Activated CD8-positive, alpha-beta memory T cell treated with anti-CD3 and anti-CD28 coated beads, Interleukin-2, amount 50 U/mL, for 48 hours (primary cell): ENCODE measurements at places on chromosomes 1 and 21.

DNA sequence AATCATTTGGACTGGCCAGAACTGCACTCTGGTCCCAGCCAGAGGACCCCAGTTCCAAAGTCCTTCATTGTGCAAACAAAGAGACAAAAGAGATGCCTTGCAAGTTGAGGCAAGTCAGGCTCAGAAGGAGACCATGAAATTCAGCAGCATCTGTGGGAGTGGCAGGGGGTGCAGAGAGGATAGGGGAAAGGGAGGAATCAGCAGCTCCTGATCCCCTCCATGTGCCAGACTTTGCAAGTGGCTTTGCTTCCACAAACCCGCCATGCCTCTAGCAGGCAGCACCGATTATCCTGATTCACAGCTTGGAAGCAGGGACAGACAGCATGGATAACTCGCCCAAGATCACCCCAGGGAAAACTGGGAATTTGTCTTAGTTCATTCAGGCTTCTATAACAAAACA, 2.1 kb upstream of the CAPN9 start:
- no peak for DNase-seq

DNA sequence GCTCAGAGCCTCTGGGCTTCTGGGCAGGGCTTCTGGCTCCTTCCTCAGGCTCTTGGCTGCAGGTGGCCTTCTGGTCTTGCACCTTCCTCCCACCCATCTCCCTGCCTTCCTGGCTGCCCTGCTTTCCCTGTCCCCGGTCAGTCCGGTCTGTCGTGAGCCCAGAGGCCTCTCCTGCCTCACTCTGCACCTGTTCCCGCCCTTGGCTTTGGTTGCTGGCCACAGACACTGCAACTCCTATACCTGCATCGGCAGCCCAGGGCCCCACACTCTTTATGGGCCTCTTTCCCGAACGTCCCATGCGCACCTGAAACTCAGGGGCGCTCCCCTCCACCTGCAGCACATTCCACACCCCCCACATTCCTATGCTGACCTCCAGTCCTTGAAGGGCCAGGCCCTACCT, 7.9 kb downstream of the FBXO2 start:
- DNase-seq, result no peak

DNA sequence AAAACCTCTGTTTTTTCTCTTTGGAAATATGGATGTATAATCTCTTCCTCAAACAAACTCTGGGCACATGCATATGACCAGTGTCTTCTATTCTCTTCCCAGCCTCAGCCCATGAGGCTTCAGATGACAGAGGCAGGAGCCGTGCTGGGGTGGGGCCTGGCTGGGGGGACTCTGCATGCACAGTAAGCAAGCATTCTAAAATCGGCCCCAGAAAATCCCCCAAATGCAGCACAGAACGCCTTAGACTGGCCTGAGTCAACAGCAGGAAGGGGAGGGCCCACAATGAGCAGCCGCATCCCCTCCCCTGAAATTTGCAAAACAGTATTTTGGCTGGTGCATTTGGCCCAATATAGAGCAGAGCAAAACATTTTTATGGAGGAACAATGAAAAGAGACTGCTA, 47.8 kb downstream of the ITPKB start:
- DNase-seq, result no peak

DNA sequence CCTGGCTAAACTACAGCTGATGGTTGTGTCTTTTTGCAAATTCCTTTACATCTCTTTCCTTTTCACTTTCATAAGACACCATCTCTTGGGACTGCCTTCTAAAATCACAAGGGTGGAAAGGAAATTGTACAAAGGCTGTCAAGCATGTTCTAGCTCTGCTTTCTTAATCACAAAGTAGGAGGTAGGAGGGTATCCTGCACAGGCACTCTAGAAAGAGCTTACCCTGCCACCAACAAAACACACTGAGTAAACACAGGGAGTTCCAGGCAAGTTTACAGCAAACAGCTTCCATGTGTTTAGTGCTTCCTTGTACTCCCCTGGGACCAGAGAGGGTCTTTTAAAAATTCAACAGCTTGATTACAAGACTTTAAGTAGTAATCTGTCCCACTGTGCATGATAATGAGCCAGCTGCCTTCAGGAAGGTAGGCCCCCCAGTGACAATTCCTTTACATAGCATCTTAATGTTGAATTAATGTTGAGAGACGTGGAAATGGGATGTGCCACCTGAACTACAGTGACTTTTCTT, 2.4 kb downstream of the PLPP3 start:
- DNase-seq, result no peak

DNA sequence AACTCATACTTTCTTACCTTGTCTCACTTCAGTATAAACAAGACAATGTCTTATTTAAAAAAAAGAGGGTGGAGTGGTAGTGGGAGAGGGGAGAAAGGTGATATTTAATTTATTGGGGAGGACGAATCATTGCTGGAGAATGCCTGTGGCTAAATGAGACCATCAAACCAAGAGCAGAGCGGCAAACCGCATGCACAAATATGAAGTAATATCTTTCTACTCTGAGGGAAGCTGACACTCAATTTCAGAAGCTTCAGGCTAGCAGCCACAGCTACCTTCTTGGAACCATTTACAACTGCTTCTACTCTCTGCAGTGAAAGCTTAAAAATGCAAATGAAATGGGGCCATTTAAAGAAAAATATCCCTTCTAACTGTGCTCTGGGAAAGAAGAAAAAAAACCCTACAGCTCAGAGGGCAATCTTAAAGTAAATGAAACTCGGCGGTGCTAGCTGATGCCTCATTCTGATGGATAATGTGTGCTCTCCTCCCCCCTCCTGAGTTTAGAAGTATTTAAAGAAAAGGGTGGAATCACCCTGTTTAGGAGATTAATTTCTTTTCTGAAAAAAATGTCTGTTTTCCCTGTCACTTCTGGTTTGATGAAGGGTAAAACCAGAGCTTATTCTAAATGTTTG, 178.2 kb upstream of the CAMK1G start:
- no peak for DNase-seq

GRCh38 chr1:17611991-17612390, 72.5 kb downstream of the ARHGEF10L start:
- DNase-seq, result no peak

DNA sequence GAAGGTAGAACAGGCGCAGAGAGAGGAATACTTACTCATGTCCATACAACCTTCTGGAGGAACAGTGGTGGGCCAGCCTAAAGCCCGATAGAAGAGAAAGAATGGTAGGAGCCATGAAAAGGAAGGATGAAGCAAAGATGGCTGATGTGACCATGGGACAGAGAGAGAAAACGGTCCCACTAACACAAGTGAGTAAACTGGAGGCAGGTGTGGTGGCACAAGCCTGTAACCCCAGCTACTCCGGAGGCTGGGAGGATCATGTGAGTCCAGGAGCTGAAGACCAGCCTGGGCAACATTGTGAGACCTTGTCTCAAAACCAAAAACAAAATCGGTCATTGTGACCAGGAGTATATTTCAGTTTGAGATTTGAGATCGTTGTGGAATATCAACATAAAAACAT, 49.4 kb downstream of the C1orf198 start:
- DNase-seq, result no peak

DNA sequence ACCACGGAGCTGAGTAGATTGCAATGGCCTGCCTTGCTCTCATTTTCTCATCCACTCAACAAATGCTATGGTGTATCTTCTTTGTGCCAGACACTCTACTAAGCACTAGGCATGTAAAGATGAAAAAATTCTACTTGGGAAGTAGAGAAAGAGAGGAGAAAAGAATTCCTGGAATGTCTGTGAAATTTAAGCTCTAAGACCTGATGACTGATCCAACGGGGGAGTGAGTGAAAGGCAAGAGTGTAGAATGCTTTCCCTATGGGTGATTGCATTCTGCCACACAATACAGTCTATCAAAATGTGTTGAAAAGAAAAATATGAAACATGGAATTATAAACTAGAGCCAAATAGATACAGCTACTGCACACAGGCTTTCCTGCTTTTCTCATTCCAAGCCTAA, 82.3 kb downstream of the CYYR1 start:
- no peak for DNase-seq

- no peak for DNase-seq
Observed at GRCh38 chr1:41213341-41213740, 28.8 kb downstream of the SCMH1 start.

GRCh38 chr1:168100315-168101002, 36.3 kb downstream of the GPR161 start:
- DNase-seq, result no peak

- DNase-seq, result no peak
Observed at GRCh38 chr21:38958940-38959691, 153.4 kb downstream of the ETS2 start.

DNA sequence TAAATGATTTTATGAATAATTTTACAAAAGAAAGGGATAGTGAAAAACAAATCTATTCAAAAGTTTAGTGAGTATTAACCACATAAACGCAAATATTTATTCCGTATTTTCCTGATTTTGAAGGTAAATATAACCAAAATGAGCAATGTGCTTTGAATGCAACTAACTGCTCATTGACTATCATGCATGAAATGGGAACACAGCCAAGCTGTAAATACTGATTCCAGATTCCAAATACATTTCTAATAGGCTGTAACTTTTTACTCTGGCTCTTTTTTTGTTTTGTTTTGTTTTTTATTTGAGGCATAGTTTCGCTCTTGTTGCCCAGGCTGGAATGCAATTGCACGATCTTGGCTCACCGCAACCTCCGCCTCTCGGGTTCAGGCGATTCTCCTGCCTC, 41.8 kb downstream of the SELENOF start:
- no peak for DNase-seq

GRCh38 chr21:45403825-45404729, 888 bp upstream of the COL18A1 start:
- no peak for DNase-seq

GRCh38 chr1:56967900-56968832, 2.4 kb upstream of the C8B start:
- peak; percentile 57 for DNase-seq

GRCh38 chr1:19442154-19443096, 42.9 kb downstream of the CAPZB start:
- DNase-seq, result no peak

DNA sequence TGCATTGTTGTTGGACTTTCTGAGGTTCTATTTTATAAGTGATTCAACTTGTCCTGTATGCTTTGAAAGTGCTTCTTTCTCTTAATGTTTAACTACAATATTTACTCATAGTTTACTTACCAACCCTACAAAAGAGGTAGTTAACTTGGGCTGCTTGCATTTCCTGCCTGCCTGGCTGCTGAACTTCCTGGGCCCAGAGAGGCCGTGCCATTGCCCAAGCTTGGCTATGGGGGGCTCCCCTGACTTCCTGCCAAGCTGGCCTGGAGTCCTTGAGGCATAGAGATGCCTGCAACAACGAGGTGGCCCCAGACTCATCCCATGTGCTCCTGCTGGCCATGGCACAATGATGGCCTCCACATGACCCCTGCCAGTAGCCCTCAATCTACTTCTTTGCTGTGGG, 361.6 kb upstream of the PLD5 start:
- DNase-seq, result no peak

DNA sequence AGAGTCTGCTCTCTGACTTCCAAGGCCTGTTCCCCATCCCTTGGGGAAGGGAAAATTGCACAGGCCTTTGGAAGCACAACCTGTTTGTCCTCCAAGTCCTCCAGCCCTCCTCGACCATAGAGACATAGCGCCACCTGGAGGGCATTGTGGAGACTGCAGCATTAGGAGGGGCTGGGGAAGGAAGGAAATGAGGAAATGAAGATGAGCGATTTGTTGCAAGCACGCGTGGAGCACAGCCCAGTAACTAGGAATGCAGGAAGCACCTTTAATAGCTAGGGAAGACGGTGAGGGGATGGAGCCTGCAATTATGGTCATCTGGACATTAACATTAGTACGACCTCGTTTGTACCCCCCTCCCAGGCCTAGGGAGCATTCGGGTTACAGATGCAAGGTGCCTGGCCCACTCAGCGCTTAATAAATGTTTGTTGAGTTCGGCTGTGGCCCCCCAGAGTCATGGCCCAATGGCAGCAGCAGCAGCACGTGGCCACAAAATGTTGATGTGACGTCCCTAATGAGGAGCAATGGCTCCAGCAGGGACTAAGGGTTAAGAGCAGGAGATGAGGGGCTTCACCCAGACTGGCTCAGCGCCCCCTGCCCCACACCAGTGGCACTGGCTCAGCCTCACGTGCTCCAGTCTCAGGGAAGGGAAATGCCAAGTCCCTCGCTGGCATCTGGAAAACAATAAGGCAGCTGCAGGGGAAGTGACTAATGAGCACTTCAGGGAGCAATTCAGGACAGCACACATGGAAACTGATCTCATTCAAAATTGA, 8.0 kb upstream of the CAMK2N1 start:
- DNase-seq, result peak; percentile 95

DNA sequence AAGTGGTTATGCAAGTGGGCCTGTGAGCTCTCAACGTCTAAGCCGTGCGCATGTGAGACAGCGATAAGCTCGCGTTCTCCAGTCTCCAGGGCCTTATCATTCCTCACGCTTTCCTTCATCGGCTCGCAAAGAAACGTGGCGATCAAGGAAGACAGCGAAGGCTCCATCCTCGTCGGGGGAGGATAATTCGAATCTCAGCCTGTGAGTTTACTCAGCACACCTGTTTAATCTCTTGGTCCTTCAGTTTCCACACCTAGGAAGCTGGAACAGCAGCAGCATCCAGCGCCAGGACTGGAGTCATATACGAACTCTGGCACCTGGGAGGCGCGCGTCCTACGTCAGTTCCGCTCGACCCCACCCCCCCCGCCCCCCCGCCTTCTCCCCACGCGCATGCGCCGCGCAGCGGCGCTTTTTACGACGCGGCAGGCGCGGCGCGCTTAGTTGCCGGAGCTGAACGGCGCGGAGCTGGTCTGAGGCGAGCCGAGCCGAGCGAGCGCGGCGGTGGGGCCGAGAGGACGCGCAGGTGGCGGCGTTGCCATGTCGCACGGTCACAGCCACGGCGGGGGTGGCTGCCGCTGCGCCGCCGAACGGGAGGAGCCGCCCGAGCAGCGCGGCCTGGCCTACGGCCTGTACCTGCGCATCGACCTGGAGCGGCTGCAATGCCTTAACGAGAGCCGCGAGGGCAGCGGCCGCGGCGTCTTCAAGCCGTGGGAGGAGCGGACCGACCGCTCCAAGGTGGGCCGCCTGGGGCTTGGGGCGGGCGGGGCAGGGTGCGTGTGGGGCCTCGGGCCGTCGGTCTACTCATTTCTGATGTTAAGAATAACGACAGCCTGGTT, at the start of gene PITHD1:
Gene PITHD1, plus strand, starts transcription at position 440 of the 836 bp plus-strand sequence. Its CDS starts 98 bp downstream, at position 538.
- DNase-seq, result peak; percentile 89

DNA sequence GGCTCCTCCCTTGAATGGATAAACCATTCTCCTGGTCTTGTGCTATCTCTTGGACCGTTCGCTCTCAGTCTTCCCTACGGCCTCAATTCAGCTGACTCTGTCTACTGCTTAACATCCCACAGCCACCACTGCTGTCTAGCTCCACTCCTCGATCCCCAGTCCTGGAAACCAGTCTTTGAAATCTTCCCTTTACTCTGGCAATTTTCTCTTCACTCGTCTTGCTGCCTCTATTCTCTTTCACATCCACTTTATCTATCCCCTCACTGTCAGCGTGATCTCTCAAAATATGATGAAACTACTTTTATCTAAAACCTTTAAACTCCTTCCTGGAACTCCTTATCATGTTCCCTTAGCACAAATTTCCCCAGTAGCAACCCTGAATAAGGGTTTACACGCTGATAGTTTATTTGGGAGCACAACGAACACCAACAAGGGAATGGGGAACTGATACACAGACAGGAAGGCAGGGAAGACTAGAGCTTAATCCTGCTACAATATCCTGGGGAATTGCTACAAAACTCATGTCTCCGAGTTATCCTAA, 131.6 kb upstream of the SAMSN1 start:
- no peak for DNase-seq

- DNase-seq, result no peak
Observed at GRCh38 chr1:209732725-209733124, 23.1 kb upstream of the TRAF3IP3 start.

GRCh38 chr1:30839827-30840359, 68.7 kb downstream of the SDC3 start:
- no peak for DNase-seq
